ENCODE measurements at places on chromosomes 2 and 18. TPM values are rescaled to one million over a fixed set of nuclear protein-coding genes. Genes with fewer than 3 reads are reported as not detected.
A peak's percentile ranks its signal among the peaks of the same experiment; 100 is the strongest.

The SOWAHC gene
- 4.8 TPM for total RNA-seq

DNA sequence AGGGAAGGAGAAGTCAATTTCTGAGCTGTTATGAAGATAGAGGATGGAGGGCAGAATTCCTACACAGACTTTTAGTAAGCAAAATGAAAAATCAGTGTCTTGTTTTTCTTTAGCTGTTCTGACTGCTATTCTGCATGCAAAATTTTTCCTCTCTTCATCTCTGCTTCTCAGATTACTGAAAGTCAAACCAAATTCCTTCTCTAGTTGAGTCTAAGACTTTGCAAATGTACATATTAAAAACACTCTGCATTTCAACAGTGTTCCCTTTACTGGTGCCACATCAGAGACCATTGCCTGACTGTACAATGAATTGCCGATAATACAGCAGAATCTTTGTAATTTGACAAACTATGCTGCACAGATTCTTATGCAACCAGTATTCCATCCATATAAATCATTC lies 198.8 kb downstream of the EXOC6B start:
- no peaks in the 10 kb centered on the region for H3K36me3 ChIP-seq
- no peaks in the 10 kb centered on the region for H3K27me3 ChIP-seq
- DNase-seq: no peak
- no peak overlapping the region for H3K27ac ChIP-seq
- H3K4me3 ChIP-seq: no peak overlapping the region

- no peak overlapping the region for H3K4me3 ChIP-seq
- H3K27ac ChIP-seq: no peak overlapping the region
- H3K36me3 ChIP-seq: no peaks in the 10 kb centered on the region
These were observed 65.8 kb upstream of the SLC35F5 start for GRCh38 chr2:113822087-113822815.

The SOX11 gene
- not detected for total RNA-seq

GRCh38 chr18:336713-337112 lies 68.9 kb upstream of the THOC1 start:
- no peak overlapping the region for H3K4me3 ChIP-seq
- H3K36me3 ChIP-seq: no peaks in the 10 kb centered on the region
- H3K27ac ChIP-seq: no peak overlapping the region
- DNase-seq: no peak
- no peaks in the 10 kb centered on the region for H3K27me3 ChIP-seq

GRCh38 chr2:191115391-191115790 lies 35.4 kb downstream of the STAT4 start:
- peak overlapping the region; percentile 61 for H3K4me3 ChIP-seq
- peak; percentile 48 for DNase-seq
- peaks cover 8% of the 10 kb centered on the region for H3K36me3 ChIP-seq
- H3K27ac ChIP-seq: peak overlapping the region; percentile 69
- H3K27me3 ChIP-seq: no peaks in the 10 kb centered on the region

The NBEAL1 gene
- total RNA-seq: 18.3 TPM

GRCh38 chr2:240469740-240470139 lies 34.3 kb downstream of the GPC1 start:
- no peak overlapping the region for H3K4me3 ChIP-seq
- H3K36me3 ChIP-seq: no peaks in the 10 kb centered on the region

GRCh38 chr2:226887940-226888339 lies 52.1 kb downstream of the RHBDD1 start:
- H3K27ac ChIP-seq: no peak overlapping the region
- no peak for DNase-seq
- peaks cover 3% of the 10 kb centered on the region for H3K36me3 ChIP-seq
- no peaks in the 10 kb centered on the region for H3K27me3 ChIP-seq

The LTBP1 gene
- total RNA-seq: 3.7 TPM

DNA sequence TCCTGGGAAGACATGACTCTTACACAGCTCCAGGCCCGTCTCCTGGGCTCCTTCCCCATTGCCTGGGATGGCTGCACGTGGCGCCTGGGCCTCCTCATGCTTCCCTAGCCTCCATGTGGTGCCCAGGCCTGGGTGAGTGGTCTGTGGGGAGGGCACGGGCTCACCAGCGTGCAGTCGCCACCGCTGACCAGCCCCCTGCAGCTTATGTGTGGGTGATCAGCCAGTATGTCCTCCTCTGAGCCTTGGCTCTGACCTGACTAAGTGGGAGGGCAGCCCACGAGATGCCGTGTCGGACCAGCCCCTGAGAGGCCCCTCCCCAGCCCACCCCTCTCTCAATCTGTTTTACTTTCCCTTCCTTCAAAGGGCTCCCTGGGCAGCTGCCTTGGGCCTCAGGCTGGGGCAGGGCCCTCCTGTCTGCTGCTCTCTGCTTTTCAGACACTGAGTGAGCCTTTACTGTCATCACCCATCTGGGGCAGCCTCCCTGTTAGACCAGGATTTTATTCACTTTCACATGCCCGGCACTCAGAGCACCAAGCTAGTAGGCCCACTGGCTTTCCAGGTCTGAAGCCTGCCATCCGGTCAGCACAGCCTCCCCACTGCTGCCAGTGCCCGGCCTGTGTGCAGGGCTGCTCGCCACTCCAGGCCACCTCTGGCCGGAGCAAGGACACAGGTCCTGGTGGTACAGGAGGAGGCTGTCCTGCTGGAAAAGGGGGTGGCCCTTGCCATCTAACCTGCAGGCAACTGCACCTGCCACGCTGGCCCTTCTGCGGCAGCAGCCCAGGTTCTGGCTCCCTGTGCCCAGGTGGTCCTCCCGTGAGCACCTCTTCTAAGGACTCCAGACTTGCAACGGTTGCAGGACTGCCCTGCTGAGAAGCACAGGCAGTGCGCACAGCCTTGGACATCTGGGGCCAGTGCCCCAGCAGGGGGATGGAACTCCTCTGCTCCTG lies 84.9 kb upstream of the HPCAL1 start:
- no peak overlapping the region for H3K27ac ChIP-seq
- no peak overlapping the region for H3K4me3 ChIP-seq
- no peaks in the 10 kb centered on the region for H3K27me3 ChIP-seq

- H3K27me3 ChIP-seq: peaks cover 5% of the 10 kb centered on the region
- H3K4me3 ChIP-seq: no peak overlapping the region
- no peaks in the 10 kb centered on the region for H3K36me3 ChIP-seq
- no peak overlapping the region for H3K27ac ChIP-seq
These were observed 138.6 kb downstream of the DNER start for GRCh38 chr2:229575569-229576315.

GRCh38 chr2:82120115-82120514 lies 1815.6 kb upstream of the LRRTM1 start:
- H3K27me3 ChIP-seq: no peaks in the 10 kb centered on the region
- no peaks in the 10 kb centered on the region for H3K4me1 ChIP-seq
- H3K27ac ChIP-seq: no peak overlapping the region
- no peaks in the 10 kb centered on the region for H3K36me3 ChIP-seq
- no peak overlapping the region for H3K4me3 ChIP-seq

DNA sequence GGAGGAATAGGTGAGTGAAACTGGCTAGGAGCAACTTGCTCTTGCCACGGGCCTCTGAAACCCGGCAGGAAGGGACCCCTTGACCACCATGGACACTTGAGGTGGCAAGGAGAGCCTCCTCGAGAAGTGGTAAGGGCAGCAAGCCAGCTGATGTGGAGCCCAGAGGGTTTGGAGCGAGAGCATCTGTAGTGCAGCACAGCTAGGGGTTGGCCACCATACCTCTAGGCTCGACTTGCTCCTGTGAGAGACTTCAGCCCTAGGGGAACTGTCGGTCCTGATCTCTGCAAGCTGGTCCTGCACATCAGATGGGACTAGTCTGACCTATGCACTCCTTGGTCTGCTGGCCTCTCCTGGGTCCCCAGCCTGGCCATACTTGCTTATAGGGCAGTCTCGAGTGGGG lies 158.4 kb downstream of the CCDC178 start:
- H3K27me3 ChIP-seq: no peaks in the 10 kb centered on the region
- no peak overlapping the region for H3K4me3 ChIP-seq
- no peaks in the 10 kb centered on the region for H3K36me3 ChIP-seq
- H3K27ac ChIP-seq: no peak overlapping the region

- H3K4me1 ChIP-seq: no peaks in the 10 kb centered on the region
- no peak for DNase-seq
These were observed 17.2 kb upstream of the KCNG2 start for GRCh38 chr18:79780547-79780946.

The CIDEA gene
- total RNA-seq: not detected

GRCh38 chr2:46540496-46541331 lies 61.3 kb downstream of the TMEM247 start:
- DNase-seq: no peak
- peak overlapping the region; percentile 63 for H3K4me3 ChIP-seq
- H3K27ac ChIP-seq: peak overlapping the region; percentile 84
- peaks cover 39% of the 10 kb centered on the region for H3K4me1 ChIP-seq

The AMER3 gene
- not detected for total RNA-seq

- no peak overlapping the region for H3K4me3 ChIP-seq
- no peaks in the 10 kb centered on the region for H3K36me3 ChIP-seq
- no peak overlapping the region for H3K27ac ChIP-seq
- no peaks in the 10 kb centered on the region for H3K27me3 ChIP-seq
These were observed 168.0 kb downstream of the SPP2 start for GRCh38 chr2:234218266-234219045.

DNA sequence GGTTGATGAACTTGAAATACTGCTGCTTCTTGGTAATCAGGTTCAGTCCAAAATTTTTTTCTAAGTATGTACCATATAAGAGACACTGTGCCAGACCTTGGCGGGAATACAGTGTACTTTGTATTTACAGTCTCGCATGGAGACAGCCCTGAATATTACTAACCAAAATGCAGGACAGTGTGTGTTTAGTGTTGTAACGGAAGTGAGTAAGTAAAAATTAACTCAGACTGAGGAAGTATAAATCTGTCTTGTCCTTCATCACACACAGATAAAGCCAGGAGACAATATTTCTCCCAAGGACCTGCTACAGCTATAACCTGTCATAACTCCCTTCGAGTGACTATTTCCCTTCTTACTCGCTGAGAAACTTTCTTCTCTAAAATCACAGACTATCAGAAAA lies 76.9 kb downstream of the ACTR3 start:
- H3K36me3 ChIP-seq: peaks cover 10% of the 10 kb centered on the region
- H3K4me1 ChIP-seq: no peaks in the 10 kb centered on the region
- H3K27me3 ChIP-seq: no peaks in the 10 kb centered on the region

DNA sequence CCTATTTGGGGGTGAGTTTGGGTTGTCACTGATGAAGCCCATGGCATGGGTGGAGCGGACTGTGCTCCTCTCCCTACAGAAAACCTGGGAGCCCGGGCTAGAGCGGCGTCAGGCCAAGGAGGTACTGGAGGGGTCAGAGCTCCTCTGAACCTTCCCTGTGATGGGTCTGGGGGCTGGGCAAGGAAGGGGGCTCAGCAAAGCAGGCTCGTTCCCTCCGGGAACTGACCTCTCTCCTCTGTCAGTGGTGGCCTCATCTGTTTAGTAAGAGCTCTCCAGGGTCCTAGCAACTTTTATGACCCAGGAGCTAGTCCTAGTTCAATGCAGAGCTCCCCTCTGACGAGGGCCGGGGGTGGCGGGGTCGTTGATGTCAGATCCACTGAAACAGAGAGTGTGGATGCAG lies 62.4 kb upstream of the OTOF start:
- H3K4me3 ChIP-seq: no peak overlapping the region
- no peak for DNase-seq
- H3K4me1 ChIP-seq: no peaks in the 10 kb centered on the region
- no peaks in the 10 kb centered on the region for H3K36me3 ChIP-seq
- peaks cover 4% of the 10 kb centered on the region for H3K27me3 ChIP-seq
